Stimulated activated CD4-positive, alpha-beta T cell treated with anti-CD3 and anti-CD28 coated beads, Interleukin-2, amount 100 ng/mL, for 24 hours (primary cell): ENCODE measurements at places on chromosomes 7 and 10.

- no peak for DNase-seq
Observed at GRCh38 chr7:99822731-99823718, 4.8 kb upstream of the CYP3A43 start.

- no peak for DNase-seq
Observed at GRCh38 chr10:125983161-125983560, 86.8 kb downstream of the FANK1 start.

- DNase-seq = no peak
Observed at GRCh38 chr7:141674702-141675101, 27.3 kb downstream of the DENND11 start.

GRCh38 chr10:91635401-91636400, 2.8 kb upstream of the PPP1R3C start:
- peak; percentile 57 for DNase-seq

DNA sequence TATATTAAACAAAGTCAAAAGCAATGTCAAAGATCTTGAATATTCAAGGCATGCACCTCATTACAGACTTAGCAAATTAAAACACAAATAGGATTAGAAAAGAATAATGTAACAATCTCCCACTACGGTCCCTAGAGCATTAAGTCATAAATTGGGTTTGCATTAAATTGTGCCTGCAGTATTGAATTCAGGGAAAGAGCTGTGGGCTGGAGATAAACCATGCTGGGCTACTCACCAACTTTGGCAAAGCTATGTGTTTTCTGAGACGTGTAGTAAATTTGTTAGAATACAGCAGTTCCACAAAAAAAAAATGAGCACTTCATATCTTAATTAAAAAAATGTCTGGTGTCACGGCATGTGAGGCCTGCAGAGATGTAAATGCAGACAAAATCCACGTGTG, 241.6 kb downstream of the SNX10 start:
- no peak for DNase-seq

DNA sequence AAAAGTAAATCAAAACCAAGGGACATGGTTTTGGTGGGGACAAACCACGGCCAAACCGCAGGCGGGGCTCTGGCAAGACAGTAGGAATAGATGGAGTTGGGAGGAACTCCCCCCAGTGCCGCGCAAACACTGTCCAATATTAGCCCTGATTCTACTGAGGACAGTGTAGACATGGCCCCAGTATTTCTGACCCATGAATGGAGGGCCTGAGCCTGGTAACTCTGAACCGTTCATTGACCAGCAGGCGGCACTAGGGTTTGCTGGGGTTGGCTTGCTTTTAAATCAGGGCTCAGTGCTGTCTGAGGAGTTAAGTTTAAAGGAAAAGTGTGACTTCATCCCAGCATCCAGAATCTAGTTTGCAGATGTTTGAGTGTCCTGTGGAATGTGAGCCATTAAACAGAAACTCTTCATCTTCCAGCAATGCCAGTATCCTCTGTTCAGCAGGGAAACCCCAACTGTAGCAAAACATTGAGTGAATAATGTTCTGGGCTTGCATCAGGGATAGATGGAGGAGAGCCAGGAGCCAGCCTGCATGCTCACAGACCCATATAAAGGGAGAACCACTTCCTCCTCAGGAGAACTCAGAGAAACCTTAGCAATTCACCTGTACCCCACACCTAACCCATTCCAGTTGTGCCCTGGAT, 147.4 kb upstream of the PRSS58 start:
- DNase-seq = no peak

DNA sequence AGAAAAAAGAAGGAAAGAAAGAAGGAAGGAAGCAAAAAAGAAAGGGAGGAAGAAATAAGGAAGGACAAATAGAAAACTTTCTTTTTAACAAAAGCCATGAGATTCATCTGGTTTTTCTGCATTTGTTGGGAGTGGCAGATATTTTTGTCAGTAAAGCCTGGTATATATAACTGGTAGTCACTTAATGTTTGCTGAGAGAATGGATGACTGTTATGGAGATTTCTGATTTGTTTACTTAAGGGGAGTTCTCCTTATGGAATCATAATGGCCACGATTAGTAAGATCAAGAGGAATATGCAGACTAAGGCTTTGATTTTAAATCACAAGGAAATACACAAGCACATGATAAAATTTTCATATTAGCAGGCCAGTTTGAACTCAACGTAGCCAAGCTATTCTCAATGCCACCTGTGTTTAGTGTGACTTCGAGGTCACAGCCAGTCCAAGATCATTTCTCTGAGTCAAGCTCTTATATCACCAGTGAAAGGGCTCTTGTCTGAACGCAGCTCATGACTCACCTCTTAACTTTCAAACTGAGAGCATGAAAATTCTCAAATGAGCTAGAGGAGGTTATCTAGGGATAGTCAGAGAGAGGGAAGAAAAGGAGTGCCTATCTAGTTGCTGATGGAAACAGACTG, 445.1 kb upstream of the ZMIZ1 start:
- no peak for DNase-seq

GRCh38 chr7:114085592-114086501, 167.0 kb upstream of the PPP1R3A start:
- no peak for DNase-seq

- no peak for DNase-seq
Observed at GRCh38 chr7:108598153-108598552, 28.5 kb downstream of the DNAJB9 start.

- DNase-seq = no peak
Observed at GRCh38 chr10:55169493-55169892, 368.5 kb upstream of the PCDH15 start.

GRCh38 chr10:58813573-58813972, 300.9 kb downstream of the BICC1 start:
- no peak for DNase-seq

DNA sequence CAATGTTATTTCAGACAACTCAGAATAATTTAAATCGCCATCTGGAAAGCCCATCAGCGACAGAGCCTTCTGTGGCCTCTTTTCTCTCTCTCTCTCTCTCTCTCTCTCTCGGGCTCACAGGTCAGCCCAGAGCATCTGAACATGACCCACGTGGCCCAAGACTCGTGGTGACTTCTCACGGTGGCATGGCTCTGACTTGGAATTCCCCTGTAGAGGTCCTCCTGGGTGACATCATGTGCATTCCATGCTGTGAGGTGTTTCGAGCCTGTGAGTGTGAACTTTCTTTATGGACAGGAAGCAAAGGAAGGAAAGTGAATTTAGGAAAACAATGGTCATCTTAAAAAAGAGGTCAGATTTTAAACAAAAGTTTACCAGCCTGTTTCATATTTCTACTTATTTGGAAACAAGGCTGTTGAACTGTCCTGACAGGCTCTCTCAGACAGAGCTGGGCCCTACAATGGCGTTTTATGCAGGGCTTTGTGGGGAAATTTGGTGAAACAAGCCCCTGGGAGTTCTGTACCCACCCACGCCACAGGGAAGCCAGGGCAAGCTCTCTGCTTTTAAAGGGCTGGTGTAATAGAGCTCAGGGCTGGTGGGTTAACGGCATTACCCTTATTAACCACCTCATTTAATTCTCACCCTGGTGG, 359.7 kb upstream of the ZNF32 start:
- DNase-seq = no peak

GRCh38 chr10:19628767-19629560, 187.3 kb upstream of the PLXDC2 start:
- DNase-seq = no peak

DNA sequence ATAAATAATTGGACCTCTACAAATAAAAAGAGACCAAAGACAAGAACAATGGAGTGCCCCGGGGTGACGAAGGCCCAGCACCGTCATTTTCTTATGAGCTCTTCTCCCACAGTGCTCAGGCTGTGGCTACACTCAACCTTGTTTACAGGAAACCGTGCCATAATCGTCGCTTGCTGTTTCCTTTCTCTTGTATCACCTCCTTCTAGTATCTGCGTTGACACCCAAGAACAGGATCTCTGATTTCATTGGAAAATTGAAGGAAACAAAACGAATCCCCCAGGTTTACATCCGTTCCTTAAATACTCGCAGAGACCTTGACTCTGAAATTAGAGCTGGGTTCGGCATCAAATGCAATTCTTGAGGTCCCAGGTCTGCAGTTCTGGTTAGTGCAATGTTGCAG, 1.7 kb upstream of the IGFBP3 start:
- DNase-seq = no peak

DNA sequence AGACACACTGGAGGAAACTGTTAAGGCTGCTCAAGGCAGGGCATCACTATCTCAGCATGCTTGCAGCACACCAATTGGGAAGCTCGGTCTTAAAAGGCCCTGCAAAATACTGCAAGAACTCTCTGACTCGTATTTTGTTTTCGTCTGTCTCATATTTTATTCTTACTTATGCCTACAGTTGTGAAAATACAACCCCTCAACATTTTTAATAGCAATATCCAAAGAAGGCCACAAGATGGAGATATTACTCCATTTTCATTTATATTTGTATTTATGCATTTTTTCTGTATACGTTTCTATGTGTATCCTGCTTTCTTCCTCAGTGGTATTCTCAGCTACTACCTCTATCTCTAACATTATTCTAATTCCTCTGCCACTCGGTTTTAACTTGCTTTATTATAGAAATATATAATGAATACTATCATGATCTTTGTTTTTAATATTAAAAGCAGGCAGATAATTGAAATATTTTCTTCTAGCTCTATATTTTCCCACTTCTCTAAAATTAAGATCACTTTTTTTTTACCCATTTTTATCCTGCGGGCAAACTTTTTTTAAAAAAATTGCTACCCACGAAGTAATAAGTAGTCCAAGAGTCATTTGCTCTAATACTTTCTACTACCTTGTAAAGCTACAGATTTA, 10.0 kb downstream of the DNAJC1 start:
- no peak for DNase-seq

- DNase-seq = no peak
Observed at GRCh38 chr7:41886262-41886900, 183.5 kb upstream of the INHBA start.

GRCh38 chr7:2980401-2981102, 63.1 kb downstream of the CARD11 start:
- DNase-seq = no peak

DNA sequence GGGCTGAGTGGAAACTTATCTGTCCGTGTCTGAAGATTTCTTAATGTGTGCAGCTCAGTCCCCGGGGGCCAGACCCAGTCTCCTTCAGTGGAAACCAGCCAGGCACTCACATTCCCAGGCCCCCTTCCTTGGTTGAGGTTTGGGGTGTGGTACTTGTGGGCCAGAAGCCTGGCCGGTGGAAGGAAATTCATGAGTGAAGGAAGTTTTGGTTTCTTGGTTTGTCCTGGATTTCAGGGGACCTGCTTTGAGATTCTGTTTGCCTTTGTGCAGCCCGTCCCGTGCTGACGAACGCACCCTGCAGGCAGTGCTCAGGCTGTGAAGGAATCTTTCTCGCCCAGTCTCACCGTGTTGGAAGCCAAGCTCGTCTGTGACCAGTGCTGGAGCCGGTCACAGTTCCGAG, 2.9 kb downstream of the INPP5A start:
- no peak for DNase-seq

GRCh38 chr10:118838364-118838763, 83.6 kb upstream of the CACUL1 start:
- no peak for DNase-seq

GRCh38 chr7:73891178-73891885, 30.4 kb downstream of the TMEM270 start:
- DNase-seq = no peak

GRCh38 chr7:29815181-29816105, 9.1 kb downstream of the WIPF3 start:
- DNase-seq = no peak

- DNase-seq = no peak
Observed at GRCh38 chr10:78617631-78618030, 451.1 kb upstream of the ZMIZ1 start.
